Esophagus squamous epithelium (tissue), 5 donors: ENCODE measurements at places on chromosomes 16 and 17.

- DNase-seq = no peak
These were observed 484.5 kb downstream of the KCNJ2 start for GRCh38 chr17:70653850-70654249.

- DNase-seq = no peak
These were observed 351 bp upstream of the GDPD1 start for GRCh38 chr17:59219992-59220327.

- no peak for DNase-seq
These were observed 6.2 kb downstream of the COL1A1 start for GRCh38 chr17:50194934-50195865.

GRCh38 chr17:82668024-82668630, 19.9 kb upstream of the WDR45B start:
- no peak for DNase-seq

- no peak for DNase-seq
These were observed 559.4 kb downstream of the TOX3 start for GRCh38 chr16:51987519-51987918.

GRCh38 chr16:88940862-88941817, 35.9 kb downstream of the CBFA2T3 start:
- DNase-seq = no peak

DNA sequence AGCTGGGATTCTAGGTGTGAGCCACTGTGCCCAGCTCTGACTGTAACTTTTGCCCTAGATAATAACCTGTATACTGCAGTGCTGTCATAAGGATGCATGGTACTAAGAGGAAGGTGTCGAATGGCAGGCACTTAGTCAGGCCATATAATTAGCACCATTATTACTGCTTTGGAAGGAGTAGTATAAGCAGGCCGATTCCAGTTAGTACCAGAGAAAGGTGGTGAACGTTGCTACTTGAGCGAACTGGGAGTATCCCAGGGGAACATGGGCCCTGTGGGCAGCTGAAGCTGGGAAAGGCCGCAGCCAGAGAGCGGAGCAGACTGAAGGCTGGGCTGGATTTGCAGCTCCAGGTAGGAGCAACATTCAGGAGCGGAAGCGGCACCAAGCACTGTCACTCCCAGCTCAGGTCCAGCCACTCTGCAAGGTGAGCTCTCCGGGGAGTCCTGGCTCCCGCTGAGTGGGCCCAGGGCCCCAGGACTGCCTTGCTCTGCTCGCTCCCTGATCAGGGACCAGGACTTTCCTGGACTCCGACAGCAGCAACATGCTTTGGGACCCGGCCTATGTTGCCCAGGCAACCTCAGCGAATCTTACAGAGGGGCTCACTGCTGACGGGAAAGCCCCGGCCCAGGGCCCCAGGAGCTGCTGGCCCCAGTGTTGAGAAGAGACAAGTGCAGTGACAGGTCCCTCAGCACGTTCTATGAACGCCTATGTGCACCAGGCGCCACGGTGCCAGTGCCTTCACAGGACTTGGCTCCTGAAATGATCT, 28.6 kb downstream of the C16orf74 start:
- DNase-seq = no peak
